ENCODE measurements at places on chromosomes 4 and X.

GRCh38 chr4:112418092-112418491 lies 97.9 kb downstream of the NEUROG2 start:
- no peak for DNase-seq

- no peak for DNase-seq
Measured at GRCh38 chr4:176587920-176588319, 204.8 kb downstream of the VEGFC start.

DNA sequence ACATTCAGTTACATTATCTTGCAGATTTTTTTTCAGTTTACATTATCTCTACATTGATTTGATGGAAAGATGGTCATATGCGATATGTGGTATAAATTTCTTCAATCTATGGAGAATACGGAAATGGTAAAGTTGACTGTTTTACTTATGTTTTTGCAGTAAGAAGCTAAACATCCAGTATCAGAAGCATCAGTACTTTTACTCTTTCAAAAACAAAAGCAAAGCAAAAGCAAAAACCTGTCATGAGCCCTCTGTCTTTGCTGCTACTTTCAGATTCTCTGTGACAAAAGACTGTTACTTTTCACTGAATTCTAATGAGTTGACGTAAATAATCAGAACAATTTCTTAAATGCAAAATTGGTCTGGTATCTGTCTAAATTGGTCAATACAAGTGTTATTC lies 52.4 kb upstream of the UCP1 start:
- DNase-seq, result no peak

DNA sequence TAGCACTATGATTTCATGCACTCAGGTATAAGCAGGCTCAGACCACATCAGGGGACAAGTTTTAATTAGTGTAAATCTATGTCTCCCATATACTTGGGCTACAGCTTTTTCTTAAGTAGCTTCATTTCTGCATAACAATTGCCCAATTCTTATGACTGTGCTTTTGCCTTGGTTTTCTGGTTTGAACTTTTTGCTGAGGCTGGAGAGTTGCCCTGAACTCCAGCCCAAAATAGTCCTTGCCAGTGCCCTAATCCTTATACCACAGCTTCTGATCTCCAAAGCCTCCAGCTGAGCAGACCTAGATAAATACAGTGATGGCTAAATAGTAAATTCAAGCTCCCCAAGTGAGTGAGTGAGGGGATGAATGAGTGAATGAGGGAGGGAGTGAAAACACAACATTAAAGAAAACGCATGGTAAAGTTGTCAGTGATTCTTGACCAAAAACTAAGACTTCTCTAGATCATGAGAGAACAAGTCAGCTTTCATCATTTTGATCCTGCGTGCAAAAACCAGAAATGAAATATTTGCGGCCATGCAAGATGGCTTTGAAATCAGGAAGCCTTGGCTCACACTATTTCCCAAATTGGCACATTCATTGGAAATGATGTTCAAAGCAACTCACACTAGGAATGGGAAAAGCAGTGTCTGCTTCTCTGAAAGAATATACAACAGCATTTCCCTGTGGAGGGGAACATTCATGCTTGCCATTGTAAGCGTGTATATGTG lies 437.1 kb upstream of the CTSO start:
- no peak for DNase-seq

DNA sequence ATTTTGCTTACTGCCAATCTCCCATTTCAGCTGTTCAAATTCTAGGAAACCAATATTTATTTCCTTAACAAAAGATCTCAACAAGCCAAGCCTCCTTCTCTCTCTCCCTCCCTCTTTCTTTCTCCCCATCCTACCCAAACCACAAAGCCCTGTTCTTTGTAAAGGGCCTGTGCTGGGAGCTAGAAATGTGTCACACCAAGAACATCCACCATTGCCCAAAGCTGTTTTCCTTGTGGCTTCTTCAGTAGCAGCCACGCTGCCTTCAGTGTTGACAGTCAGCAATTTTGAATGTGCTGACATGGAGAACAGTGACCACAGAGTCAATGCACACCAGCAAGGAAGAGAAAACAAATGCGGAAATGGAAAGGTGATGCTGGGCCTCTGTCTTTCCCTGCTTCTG lies 203.0 kb downstream of the MAML3 start:
- DNase-seq, result no peak
